Tibial nerve (tissue), 4 donors: ENCODE measurements at places on chromosomes 2 and 18.

DNA sequence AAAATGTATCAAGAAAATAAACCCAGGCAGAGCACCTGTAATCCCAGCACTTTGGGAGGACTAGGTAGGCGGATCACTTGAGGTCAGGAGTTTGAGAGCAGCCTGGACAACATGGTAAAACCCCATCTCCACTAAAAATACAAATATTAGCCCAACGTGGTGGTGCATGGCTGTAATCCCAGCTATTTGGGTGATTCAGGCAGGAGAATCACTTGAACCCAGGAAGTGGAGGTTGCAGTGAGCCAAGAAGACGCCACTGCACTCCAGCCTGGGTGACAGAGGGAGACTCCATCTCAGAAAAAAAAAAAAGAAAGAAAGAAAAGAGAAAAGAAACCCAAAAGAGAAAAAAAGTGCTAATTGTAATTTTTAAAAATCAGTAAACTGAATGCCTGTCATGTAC lies 41.4 kb downstream of the DDX18 start:
- no peak for DNase-seq

GRCh38 chr18:36409779-36410178 lies 112.3 kb downstream of the FHOD3 start:
- no peak for DNase-seq

DNA sequence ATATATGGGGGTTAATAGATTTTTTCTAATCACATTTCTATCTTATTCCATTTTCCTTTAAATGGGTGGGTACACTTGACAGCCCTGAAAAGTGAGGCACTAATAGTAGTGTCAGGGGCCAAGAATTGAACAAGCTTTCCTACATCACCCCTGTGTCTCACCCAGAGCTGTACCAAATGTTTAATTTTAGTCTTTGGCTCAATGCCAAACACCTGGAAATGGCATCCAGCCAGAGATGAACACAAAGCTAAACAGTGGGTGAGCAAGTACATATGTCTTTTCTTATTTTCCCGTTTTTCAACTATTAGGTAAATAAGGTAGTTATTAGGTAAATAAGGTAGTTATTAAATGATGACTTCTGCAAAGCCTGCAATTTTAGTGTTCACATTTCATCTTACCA lies 276.3 kb upstream of the ERBB4 start:
- no peak for DNase-seq

DNA sequence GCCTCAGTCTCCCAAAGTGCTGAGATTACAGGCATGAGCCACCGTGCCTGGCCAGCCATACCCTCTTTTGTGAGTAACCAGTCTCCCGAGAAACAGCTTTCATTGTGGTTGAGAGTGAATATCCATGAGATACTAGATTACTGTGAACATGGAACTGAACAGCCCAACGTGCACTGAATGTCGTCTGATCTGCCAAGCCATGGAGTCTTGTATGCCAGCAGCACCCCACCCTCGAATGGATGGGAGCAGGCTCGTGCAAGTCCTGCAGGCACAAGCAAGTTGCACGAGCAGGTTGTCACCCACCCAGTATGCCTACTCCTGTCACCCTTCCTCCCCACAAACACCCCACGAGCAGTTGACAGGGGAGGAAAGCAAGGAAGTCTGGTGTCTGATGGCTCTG lies 36.5 kb upstream of the TFCP2L1 start:
- DNase-seq = no peak

DNA sequence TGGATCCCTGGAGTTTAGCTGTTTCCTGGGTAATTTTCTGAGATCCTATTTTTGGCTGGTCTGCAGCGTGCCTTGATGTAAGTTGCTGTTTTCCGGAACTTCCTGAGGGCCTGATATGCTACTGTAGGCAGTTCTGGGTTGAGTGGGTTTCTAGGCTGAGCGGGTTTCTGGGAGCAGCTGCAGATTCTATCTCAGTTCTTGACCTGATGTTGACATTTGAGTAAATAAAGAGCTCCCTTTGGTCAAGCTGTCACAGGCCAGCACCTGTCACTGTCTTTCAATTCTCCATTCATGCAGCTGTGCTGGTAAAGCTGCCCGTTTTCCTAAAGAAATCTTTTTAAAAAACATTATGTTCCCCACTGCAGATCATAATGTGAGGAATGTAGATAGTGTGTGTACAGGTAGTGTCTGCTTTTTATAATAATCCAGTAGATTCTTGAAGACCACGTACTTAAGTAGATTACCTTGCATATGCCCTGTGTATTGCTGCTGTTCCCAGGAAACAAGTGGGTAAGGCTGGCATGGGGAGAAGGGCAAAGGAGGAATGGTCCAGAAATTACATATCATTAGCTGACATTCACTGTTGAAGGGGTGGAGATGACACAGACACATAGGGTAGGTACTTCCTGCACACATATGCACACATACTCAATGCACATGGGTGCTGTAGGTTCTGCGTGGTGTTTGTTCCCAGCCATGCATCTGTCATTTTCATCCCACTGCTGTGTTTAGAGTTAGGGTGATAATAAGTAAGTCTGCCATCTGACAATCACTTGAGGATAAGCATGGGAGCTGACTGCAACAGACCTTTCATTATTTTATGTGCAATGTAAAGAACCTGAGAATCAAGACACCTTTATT lies 25.9 kb downstream of the CD28 start:
- no peak for DNase-seq

DNA sequence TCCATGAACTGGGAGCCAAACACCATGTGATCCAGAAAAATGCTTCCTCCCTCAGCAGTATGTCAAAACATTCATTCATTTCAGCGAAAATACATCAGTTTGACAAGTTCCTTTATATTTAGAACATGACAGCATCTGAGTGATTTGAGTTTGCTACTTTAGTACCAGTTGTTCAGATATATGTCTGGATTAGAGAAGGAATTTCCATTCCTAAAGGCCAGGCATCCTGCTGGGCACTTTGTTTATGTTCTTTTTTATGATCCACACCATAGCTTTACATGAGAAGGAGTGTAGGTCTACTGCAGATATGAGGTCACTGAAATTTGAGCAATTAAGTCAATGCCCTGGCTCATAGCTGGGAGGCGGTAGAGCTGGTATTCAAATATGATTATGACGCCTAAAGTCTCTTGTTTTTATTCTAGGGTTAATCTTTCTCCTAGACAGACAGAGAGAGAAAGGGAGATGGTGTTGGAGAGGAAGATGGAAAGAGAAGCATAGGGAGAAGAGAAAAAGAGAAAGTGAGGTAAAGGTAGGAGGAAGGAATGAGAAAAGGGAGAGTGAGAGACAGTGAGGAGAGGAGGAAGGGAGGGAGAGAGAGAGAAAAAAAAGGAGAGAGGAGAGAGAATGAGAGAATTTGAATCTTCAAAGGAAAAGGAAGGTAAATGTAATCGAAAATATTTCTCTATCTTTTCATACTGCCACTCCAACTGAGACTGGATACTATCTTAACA lies 839.5 kb upstream of the FANCL start:
- no peak for DNase-seq

- DNase-seq = no peak
These were observed 788 bp downstream of the ARMC9 start for GRCh38 chr2:231199219-231199618.

- no peak for DNase-seq
These were observed 247.6 kb downstream of the RDH14 start for GRCh38 chr2:18312818-18313217.

GRCh38 chr2:79131687-79132086 lies 11.4 kb downstream of the REG1A start:
- no peak for DNase-seq

- no peak for DNase-seq
These were observed 1.5 kb downstream of the LOXL3 start for GRCh38 chr2:74551942-74552913.

DNA sequence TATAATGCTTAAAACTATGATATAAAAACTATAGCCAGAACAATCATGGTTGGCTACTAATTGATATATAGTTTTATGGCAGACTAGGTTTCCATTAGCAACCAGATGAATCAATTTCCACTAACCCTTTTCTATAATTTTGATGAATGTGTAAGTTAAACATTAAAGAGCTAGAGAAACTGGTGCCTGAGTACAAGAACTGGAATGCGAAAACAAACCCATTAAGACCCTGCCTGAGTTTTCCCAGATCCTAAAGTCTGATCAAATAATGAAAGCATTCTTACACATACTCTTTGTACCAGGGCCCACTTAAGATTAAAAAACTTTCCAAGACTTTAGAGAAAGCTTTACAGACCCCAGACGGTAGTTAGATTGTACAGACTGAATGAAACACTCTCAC lies 21.3 kb downstream of the MRPL19 start:
- no peak for DNase-seq

DNA sequence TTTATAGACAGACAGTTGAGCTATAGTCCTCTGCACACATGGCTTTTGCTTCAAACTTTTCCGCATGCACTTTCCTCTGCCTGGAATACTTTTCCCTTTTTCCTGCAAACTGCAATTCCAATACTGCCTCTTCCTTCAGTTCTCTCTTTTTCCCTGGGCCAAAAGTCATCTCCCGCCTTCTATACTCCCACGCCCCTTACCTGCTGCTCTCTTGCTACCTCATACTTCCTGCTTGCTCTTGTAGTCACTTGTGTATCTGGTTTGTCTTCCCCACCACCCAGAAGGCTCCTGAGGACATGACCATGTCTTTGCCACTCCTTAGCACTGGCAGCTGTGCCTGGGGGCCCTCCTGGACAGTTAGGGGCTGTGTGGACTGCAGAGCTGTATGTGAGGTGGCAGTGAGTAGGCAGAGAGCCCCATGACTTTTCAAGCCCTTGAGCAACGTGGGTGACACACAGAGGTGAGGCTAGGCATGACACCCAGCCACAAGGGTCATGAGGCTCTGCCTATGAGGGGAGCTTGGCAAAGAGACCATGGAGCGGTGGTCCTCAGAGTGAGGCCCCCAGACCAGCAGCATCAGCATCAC lies 23.2 kb downstream of the SPEG start:
- DNase-seq = no peak

DNA sequence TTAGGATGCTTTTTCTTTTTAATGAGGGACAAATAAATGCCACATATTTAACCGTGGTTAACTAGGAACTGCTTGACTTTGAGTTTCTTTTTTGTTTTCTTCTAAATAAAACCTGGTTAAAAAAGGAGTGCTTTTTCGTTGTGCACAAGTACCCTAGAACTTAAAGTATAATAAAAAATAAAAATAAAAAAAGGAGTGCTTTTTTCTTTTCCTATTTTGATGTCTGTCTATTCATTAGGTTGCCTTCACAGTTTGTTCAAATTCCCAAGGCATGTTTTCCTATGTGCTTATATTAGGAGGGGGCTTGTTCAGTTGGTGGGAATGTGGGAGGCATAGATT lies 4.4 kb downstream of the FOSL2 start:
- DNase-seq = no peak

- DNase-seq = peak; percentile 38
These were observed 139.6 kb upstream of the MYCN start for GRCh38 chr2:15800495-15801329.

- DNase-seq = no peak
These were observed 18.4 kb upstream of the PIEZO2 start for GRCh38 chr18:11167778-11168177.

- no peak for DNase-seq
These were observed 135.9 kb downstream of the CYP26B1 start for GRCh38 chr2:72011791-72012190.

- no peak for DNase-seq
These were observed 19.0 kb downstream of the DIPK1C start for GRCh38 chr18:74438091-74438490.

DNA sequence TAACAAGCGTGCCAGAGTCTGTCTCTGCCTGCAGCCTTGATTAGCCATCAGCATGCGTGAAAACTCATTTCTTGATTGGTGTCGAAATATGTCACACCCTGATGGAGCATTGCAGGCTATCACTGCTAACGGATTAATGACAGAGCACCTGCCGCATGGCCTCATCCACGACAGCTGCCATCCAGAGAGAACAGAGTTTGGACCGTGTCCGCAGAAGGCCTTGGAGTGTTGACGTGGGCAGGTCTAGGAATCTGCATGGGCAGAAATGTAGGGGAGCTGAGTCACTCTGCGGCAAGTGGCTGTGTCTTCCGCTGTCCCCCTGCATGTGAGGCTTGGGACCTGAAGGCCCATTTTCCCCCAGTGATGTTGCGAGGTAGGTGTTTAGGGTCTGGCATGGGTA lies 43.0 kb downstream of the KLHL29 start:
- no peak for DNase-seq

- DNase-seq = no peak
These were observed 4.1 kb downstream of the SPATS2L start for GRCh38 chr2:200310545-200310971.

DNA sequence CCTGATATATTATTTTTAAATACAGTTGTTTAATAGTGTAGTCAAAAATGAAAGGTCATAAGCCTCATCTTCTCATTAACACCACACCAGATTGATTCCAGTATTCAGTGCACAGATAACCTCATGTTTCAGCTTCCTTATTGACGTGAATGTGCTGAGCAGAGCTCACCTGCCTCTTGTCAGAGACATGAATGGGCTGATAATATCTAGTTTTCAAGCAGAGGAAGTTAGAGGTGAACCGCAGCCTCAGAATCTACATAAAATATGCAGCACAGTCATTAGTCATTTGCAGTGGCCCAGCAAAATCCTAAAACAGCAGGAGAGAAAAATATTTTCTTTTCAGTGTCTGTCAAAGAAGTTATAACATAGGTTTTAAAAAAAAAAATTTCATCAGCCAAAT lies 216.2 kb downstream of the GBX2 start:
- no peak for DNase-seq

GRCh38 chr2:32874931-32875330 lies 71.8 kb upstream of the LTBP1 start:
- no peak for DNase-seq
